ENCODE measurements at places on chromosomes 13 and 19. TPM values are rescaled to one million over a fixed set of nuclear protein-coding genes. Genes with fewer than 3 reads are reported as not detected.
A peak's percentile ranks its signal among the peaks of the same experiment; 100 is the strongest.

DNA sequence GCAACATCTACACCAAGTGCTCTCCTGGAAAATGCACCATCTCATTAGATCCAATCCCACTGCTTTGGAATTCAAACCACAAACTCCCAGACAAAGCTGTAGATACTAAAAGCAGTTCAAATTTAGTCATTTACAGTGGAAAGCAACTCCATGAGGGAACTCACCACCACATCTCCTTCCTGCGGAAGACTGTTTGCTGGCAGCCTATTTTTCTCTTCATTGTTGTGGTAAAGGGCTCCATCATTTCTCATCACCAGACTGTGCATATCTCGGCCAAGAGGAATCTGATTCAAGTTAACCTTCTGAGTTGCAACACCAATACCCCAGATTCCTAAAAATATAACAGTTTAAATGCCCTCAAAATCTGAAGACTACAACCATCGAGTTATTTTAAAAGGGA is 8.4 kb downstream of the SPRYD7 start:
- DNase-seq, result no peak

ANKLE1 gene
- total RNA-seq, result 1.9 TPM

- peak; percentile 99 for DNase-seq
These were observed at the start of gene GIPC1 for GRCh38 chr19:14496029-14496833. Gene GIPC1, minus strand, starts transcription at chr19:14496127. Its CDS starts 13,151 bp downstream, at chr19:14482976.

DNA sequence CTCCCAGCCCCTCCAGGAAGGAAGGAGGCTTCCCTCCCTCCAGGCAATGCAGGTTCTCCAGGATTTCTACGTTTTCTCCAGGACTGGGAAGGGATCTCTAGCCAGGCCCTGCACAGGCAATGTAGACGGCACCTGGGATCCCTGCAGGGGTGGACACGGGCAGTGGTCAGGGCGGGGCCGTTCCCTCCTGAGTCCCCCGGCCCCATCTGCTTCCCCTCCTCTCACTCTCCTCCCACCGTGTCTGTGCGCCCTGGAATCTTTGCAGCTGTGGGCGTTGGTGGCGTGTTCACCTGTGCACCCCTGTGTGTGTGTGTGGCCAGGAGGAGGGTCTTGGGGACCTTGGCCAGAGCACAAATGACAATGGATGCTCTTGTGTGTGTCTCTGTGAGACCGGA is 10.0 kb downstream of the NRTN start:
- DNase-seq, result no peak

DNA sequence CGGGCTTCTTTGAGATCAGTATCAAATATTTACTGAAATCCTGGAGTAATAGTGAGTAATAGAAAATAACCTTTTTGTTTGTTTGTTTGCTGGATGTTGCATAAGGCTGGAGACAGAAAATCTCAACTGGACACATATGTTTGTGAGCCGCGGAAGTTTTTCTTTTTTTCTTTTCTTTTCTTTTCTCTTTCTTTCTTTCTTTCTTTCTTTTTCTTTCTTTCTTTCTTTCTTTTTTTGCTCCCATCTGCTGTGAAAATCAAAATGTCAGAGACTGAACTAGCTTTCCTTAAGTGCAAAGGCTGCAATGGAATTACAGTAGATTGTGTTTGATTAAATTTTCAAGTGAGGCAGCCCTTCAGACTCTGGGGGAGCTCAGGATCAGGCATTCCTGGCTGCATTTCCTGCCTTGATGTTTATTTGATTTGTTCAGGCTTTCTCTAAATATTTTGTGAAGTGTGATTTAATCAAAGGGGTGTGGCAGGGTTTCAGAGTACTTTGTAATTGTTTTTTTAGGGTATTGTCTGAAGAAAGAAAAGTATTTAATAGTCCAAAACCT is 319 bp downstream of the FRY start:
- no peak for DNase-seq

GRCh38 chr13:111629457-111629856 is 309.0 kb downstream of the TEX29 start:
- no peak for DNase-seq

TTC9B gene
- total RNA-seq, result not detected

DNA sequence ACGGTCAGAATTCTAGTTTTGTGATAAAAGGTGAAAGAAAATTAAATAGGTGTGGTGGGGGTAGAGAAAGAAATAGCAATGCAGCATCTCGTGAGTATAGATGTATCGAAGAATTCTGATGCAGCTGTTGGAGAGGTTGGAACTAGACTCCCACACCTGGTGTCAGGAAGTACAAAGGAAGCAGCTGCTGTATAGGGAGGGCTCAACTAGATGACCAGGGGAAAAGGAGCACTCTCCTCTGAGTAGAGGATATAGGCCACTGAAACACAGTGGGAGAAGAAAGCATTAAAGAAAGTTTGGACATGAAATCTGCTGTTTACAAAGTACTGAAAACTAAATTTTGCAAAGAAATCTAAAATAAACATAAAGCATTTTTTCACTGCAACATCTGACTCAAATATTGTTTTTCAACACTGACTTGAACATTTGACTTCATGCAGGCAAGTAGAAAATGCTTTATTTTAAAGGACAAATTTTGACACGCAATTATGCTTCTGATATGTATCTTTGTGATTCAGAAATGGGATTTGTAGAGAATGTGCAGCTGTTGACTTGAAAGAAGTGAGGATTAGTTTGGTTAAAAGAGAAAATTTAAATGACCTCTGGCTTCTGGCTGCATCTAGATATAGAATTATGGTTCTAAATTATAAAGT is 82.2 kb downstream of the MIPEP start:
- no peak for DNase-seq

KLK3 gene
- not detected for total RNA-seq

DNA sequence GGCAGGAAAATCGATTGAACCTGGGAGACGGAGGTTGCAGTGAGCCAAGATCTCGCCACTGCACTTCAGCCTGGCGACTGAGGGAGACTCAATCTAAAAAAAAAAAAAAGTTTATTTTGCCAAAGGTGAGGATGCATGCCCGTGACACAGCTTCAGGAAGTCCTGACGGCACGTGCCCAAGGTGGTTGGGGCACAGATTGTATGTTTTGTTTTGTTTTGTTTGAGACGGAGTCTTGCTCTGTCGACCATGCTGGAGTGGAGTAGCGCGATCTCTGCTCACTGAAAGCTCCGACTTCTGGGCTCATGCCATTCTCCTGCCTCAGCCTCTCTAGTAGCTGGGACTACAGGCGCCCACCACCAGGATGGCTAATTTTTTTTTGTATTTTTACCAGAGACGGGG is 3.3 kb upstream of the ZNF552 start:
- DNase-seq, result no peak

DNA sequence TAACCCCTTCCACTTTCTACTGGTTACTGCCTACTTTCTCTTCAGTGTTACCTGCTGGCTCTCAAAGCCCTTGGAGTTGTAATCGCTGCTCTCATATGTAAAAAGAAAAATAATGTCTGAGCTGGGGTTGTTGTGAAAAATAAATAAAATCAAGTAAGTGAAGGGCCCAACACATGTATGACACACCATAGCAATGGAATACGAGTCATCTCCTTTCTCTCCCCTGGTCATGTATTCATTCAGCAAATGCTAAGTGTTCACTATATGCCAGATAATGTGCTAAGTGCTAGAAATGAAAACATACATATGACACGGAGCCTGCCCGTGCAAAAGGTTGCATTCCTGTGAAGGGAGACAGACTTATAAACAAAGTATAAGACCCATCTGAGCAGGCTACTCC is 535.0 kb downstream of the RFC3 start:
- DNase-seq, result no peak

- DNase-seq, result no peak
These were observed 89.9 kb downstream of the UBL3 start for GRCh38 chr13:29760544-29760943.

DNA sequence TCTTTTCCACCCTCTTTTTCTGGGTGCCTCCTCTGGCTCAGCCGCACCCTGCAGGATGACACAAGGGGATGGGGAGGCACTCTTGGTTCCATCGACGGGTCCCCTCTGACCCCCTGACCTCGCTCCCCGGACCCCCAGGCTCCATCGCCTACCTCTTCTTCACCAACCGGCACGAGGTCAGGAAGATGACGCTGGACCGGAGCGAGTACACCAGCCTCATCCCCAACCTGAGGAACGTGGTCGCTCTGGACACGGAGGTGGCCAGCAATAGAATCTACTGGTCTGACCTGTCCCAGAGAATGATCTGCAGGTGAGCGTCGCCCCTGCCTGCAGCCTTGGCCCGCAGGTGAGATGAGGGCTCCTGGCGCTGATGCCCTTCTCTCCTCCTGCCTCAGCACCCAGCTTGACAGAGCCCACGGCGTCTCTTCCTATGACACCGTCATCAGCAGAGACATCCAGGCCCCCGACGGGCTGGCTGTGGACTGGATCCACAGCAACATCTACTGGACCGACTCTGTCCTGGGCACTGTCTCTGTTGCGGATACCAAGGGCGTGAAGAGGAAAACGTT is 24.0 kb downstream of the LDLR start:
- no peak for DNase-seq

- no peak for DNase-seq
These were observed 65.1 kb upstream of the UBAC2 start for GRCh38 chr13:99135591-99135990.

DNA sequence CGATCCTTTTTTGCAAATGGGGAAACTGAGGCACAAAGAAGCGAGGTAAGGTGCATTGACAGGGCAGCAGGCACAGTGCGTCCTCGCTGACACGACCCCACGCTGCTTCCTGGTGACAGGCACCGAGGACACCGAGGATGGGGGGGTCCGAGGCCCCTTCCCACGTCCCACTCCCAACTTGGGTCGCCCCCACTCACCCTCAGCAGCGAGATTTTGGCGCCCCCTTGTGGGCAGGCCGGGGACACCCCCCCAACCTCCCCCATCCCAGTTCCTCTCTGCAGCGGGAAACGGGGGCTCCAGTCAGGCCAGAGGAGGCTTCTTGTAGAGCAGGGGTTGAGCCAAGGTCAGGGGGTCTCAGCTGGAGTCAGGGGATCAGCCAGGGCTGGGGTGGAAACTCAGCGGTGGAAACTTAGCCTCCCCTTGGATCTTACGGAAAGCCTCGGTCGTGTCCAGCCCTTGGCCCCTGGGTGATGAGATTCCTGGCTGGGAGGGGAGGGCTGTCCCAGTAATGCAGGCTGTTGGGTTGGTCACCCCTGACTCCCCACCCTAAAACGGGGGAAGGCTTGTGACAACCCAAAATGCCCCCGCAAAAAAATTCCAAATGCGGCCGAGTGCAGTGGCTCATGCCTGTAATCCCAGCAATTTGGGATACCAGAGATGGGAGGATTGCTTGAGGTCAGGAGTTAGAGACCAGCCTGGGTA is 8.2 kb downstream of the SMIM24 start:
- peak; percentile 53 for DNase-seq

GRCh38 chr19:49857061-49857837 is 6.3 kb downstream of the PTOV1 start:
- no peak for DNase-seq

GRCh38 chr13:100898431-100898830 is 223.8 kb upstream of the TMTC4 start:
- DNase-seq, result no peak

METTL21C gene
- not detected for total RNA-seq

Measured in cardiac muscle cell (in vitro differentiated cells and primary cell).